NCI-H524 (cell line): ENCODE measurements at places on chromosomes 16 and 17.

GRCh38 chr16:87216148-87216840 is 100.9 kb downstream of the C16orf95 start:
- DNase-seq = no peak

DNA sequence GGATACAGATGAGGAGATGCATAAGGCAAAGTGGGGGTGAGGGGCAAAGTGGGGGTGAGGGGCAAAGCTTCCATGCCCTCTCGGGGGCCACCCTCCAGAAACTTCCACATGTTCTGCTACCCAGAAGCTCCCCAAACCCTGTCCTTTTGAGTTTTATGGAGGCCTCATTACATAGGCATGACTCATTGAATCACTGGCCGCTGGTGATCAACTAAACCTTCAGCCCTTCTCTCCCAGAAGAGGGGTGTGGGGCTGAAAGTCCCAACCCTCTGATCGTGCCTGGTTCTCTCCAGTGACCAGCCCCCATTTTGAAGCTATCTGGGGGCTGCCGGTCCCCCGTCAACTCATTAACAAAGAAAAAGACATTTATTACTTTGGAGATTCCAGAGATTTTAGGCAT is 27.5 kb downstream of the ITGAE start:
- no peak for DNase-seq

DNA sequence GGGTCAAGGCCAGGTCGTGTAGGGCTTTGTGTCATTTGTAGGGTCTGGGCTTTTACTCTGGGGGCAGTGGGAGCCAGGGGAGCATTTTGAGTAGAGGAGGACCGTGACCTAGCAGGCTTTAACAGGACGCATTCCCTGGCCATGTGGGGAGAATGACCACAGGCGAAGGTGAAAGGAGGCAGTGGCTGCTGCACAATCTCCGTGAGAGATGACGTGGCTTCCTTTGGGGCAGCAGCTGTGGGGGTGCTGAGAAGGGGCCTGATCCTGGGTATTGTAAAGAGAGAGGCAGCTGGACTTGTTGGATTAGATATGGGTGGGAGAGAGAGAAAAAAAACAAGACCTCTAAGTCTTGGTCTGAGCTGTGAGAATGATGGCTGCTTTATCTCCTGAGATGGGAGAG is 46.0 kb downstream of the KATNIP start:
- no peak for DNase-seq

DNA sequence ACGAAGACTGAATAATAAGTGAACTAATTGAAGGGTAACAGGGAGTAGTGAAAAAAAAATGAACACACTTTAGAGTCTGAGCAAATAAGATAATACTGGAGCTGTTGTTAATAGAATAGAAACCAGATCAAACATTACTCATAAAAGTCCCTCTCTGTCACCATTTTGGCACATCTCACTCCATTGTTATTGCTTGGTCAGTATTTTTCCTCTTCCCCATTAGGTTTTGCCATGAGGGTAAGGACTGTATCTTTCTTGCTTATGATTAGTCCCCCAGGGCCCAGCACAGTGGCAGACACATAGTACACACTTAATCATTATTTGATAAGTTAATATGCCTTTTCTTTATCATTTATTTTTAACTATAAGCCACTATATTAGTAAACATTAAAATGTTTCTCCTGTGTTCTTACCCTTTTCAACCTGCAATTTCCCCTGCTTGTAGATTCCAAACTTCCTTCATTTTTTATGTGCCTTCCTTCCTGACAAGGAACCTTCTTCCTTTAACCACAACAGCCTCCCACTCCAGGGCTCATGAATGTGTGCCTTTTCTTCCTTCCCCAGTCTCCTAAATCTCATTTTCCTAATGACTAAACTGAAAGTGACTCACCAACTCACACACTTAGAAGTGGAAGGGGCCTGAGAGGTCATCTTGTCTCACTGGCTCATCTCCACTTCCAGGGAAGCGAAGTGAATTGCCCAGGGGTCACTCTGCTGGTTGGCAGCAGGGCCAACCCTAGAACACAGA is 88.2 kb upstream of the HAS3 start:
- no peak for DNase-seq

- DNase-seq = peak; percentile 5
These were observed 11.5 kb upstream of the PRSS54 start for GRCh38 chr16:58306327-58306726.

- no peak for DNase-seq
These were observed 35.8 kb downstream of the MSI2 start for GRCh38 chr17:57292091-57292490.

DNA sequence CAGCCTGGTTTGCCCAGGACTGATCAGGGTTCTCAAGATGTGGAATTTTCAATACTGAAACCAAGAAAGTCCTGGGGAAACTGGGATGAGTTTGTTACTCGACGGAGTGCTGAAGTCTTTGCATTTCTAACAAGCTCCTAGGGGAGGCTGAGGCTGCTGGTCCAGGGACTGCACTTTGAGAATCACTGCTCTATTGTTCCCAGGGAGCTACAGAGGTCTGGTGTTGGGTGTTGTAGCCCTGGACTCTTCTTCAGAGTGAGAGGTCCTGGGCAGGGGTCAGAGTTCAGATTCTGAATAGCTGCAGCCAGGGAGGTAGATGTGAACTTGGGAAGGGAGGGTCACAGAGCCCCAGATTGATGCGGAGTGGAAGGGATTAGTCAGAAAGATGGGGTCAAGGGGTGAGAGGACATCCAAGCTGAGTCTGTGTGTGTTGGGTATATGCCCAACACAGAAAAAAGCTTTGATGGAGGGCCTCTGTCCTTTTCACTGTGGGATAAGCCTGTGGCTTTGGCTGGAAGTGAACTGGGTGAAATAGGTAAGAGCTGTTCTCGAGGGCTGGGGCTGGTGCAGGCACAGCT is 14.1 kb downstream of the TMEM238L start:
- DNase-seq = no peak

- DNase-seq = no peak
These were observed 13.8 kb downstream of the SMIM5 start for GRCh38 chr17:75647061-75647460.

GRCh38 chr16:60907645-60908044 is 1128.6 kb downstream of the CDH8 start:
- no peak for DNase-seq

GRCh38 chr17:36641877-36642845 is 40.8 kb downstream of the MRM1 start:
- DNase-seq = peak; percentile 50

GRCh38 chr17:74134991-74135390 is 68.5 kb upstream of the RPL38 start:
- peak; percentile 90 for DNase-seq

GRCh38 chr17:76091526-76092286 is 11.9 kb downstream of the EXOC7 start:
- DNase-seq = no peak

DNA sequence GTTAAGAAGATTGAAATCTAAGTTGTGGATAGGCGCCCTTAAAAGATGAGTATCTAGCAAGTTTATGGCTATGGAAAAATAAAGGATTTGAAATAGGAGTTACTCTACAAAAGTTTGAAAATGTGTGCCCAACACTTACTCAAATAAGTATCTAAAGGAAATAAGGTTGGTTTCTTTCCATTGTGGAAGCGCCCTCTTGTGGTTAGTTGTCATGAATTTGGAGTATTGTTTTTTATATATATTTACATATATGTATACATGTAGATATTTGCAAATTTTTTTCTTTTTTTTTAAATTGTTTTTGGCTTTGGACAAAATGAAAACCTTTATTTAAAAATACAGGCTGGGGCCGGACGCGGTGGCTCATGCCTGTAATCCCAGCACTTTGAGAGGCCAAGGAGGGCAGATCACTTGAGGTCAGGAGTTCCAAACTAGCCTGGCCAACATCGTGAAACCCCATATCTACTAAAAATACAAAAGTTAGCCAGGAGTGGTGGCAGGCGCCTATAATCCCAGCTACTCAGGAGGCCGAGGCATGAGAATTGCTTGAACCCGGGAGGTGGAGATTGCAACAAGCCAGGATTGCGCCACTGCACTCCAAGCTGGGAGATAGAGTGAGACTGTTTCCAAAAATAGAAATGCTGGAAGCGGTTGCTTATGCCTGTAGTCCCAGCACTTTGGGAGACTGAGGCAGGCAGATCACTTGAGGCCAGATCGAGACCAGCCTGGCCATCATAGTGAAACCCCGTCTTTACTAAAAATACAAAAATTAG is 24.0 kb upstream of the VPS4A start:
- peak; percentile 5 for DNase-seq

DNA sequence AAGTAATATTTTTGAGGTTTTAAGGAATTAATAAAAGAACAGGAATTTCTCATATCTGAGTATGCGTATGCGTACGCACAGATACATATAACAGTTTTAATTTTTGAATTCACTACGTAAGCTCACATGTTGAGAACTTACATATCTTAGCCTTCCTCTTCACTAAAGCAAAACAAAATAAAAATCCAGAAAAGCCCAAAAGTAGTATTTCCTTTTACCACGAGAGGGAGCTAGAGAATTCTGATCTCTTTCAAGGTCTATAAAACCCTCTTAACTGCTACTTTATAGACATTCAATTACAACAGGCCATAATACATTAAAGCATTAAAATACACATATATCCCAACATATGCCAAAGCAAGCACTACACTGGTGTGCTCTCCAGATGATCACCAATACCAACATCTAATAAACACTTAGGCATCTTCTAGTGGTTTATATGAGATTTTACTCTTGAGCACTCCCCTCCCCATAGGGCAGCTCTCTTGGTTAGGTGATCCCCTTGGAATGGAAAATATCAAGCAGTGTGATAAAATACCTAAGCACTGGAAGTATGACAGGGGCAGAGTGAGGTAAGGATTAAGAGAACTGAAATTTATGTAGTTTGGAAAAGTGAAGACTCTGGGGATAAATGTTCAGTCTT is 94.0 kb downstream of the SKAP1 start:
- no peak for DNase-seq

DNA sequence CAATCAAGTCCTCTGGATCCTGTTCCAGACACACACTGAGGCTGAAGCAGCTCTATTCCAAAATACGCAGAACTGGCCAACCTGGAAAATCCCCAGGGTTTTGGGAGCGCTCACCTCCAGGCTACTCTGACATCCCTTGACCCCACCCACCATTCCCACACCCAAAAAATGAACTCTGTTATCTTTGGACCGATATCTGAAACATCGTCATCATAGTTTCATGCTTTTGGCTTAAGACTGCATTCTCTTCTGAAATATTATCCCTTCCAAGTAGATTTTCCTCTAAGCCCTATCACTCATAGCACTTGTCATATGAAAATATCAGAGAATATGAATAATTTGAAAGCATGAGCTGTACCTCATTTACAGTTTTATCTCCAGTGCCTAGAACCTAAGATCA is 34.7 kb downstream of the VAT1L start:
- DNase-seq = no peak

DNA sequence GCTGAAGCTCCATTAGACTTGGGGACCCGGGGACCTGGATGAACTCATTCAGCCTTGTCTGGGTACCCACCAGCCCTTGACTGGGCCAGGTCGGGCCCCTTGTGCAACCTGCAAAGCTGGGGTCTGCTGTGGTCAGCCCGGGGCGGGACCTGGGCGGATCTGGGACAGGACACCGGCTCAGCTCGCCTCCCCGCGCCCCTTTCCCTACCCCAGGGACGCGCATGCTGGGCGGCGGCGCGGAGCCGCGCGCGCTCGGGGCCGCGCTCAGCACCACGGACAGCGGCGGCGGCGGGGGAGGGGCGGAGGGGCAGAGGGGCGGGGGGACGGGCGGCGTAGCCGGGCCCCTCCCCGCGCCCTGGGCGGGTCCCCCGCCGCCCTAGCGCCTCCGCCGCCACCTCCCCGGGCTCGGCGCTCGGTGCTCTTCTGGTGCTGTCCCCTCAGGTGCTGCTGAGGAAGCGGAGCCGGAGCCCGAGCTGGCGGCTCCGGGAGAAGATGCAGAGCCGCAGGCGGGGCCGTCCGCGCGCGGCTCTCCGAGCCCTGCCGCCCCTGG is 7.4 kb downstream of the ACD start:
- DNase-seq = peak; percentile 61

GRCh38 chr17:14011740-14012405 is 57.4 kb upstream of the COX10 start:
- DNase-seq = no peak

DNA sequence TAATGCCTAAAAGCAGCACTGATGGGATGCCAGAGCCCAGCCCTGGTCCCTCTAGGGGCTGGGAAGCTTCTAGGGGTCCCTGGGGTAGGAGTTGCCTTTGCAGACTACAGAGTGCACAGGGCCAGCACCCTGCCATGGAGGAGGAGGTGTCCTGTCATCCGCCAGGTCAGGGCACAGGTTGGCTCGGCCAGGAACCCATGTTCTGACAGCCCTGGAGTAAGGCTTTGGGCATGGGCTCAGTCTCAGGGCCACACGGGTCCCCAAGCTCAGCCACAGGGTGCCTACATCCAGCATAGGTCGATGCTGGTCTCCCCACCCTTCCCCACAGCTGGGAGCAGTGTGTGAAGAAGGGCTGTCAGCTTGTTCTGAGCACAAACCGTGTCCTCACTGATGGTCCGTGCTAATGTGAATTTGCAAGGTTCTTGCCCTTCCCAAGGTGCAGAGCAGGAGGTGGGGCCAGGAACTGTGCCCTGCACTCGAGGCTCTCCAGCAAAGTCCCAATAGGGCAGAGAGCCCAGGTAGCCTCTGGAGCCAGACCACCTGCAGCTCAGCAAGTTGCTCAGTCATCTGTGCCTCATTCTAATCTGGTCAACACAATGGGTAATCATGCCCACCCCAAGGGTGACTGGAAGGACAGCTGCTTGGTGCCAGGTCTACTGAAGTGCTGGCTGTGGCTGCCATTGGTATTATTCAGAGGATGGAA is 72.8 kb downstream of the AMFR start:
- DNase-seq = no peak

DNA sequence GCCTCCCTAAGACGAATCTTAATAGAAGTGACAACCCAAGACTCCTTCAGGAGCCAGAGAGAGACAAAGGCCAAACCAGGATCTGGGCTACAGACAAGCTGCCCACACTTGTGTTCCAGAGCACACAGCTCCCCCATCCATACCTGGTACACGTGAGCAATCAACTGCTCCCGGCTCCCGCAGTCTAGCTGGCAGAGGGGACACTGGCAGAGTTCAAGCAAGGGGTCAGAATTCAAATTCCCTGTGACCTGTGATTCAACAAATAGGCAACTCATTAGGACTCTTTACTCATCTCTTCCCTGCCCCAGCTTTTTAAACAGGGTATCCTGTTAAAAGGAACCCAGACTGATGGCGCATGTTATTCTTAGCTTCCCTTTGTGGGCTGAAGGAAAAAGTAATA is 18.2 kb downstream of the ATXN1L start:
- no peak for DNase-seq
